ENCODE measurements at places on chromosomes 5 and 9.

DNA sequence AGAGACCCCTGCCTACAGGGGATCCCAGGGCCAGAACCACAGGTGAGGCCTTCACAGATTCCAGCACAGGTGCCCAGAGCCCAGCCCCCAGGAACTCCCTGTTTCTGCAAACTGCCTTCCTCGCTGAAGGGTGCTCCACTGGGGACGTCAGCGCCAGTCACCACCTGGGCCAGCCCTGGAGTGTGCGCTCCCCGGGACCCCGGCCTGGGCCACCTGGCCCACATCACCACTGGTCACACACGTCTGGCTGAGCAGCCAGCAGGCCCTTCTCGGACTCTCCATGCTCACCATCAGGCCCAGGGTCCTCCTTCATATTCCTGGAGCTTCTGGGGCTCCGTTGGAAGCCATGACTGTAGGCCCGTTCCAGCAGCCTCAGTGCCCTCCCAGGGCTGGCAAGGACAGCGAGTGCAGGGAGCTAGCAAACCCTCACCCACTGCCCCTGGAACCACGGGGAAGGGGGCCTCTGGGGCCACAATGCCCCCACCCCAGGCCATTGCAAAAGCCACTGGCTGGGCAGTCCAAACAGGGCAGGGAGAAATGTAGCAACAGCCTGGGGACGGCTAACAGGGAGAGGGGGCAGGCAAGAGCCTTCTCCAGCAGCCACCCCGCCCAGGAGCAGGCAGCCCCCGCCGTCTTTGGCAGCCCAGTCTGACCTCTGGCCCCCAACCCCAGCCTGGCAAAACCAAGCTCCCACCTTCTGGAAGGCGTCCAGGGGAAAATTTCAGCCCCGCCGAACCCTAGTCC lies 1.3 kb downstream of the AGPAT2 start:
- DNase-seq = no peak

GRCh38 chr5:131812371-131813160 lies 15.7 kb upstream of the FNIP1 start:
- no peak for DNase-seq

DNA sequence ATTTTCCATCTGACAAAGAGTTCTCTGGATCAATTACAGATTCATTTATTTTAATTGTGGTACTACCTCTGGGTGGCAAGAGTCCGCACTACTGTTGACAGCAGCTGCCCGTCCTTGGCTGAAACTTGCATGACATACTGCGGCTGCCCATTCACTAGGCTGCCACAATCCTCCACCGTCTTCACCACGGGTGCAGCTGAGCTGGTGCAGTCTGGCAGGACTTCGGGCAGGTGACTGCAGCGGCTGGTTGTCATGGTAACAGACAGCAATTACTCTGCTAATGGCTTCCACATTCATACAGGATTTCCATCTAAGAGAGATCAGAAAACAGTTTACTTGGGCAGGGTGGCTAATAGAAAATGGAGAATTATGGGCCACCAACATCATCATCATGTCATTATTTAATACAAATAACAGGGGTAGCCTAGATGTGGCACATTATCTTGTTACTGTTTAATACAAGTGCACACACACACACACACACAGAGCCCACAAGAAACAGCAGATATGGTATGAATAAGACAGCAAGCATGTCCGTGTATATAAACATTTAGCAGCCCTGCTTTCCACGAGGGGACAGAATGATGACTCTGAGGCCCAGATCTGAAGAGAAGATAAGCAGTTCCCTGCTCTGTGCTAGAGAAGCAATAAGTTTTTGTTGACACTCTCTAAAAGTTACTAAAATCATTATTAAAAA lies 112.3 kb downstream of the MARCHF3 start:
- DNase-seq = no peak

GRCh38 chr9:2013743-2014475 lies 1.2 kb upstream of the SMARCA2 start:
- DNase-seq = no peak

DNA sequence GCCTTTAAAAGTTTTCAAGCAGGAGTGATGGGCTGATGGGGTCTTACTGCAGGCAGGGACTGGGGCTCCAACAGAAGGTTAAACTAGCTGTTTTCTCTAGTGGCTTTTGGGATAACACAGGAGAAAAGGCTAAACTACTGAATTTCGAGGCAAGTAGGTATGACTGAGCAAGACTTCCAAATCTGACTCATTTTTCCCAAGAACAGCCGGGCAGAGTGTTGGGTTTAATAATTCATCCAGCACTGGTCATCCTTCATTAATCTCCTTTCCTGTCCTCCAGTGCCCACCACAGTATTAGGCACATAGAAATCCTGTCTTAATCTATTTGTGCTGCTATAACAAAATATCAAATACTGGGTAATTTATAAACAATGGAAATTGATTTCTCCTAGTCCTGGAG lies 20.5 kb downstream of the MSX2 start:
- DNase-seq = no peak

DNA sequence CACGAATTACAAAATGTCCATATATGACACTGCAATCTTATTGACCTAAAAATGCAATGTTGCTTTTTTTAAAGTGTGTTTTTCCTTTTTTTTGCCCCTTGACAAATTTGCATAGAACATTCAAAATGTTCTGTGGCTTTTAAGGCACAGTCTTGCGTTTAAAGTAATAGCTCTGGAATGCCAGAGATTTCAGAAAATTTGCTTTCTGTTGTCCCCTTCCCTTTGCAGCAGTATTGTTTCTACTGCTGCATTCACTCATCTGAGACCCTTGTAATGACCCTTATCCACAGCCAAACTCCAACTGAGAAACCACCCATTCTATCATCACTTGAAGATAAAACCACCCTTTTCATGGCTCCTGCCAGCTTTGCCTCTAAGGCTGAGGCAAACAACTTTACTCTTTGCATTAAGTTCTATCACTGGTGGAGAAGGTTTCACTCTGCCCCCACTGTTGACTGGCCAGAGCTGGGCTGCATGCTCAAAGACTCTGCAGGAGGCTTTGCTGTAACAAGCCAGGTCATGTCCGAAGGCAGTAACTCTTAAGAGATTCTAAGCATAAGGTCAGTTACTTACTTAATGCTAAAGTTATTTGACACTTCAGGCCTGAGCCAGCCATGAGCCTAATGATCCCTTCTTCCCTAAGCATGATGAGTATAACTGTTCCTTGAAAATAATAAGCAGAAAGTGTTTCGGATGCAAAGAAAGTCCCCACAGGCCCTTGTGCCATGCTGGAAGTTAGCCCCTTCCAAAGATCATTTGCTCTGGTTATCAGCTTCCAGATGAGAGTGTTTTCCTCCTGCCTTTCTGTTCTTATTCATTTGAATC lies 101.9 kb downstream of the CD180 start:
- no peak for DNase-seq

DNA sequence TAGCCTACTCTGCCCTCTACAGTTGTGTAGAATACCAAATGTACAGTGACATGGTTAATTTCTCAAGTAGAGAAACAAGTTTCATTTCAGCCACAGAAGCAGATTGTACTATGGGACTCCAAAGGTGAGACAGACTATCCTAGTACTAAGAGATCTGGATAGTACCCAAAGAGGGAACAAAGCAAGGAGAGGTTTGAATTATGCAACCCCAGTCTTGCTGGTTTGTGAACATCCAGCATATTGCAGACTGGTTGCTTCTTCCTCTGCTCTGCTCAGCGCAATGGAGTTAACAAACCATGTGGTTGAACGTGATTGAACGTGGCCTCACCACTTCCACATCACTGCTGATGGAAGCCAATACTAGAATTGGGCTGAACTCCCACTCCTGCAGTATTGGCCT lies 43.3 kb upstream of the ALDOB start:
- DNase-seq = no peak

Data from activated CD8-positive, alpha-beta memory T cell treated with anti-CD3 and anti-CD28 coated beads, Interleukin-2, amount 50 U/mL, for 4 hours (primary cell).